ENCODE measurements at places on chromosomes 2 and 18.
A peak's percentile ranks its signal among the peaks of the same experiment; 100 is the strongest.

- DNase-seq: no peak
These were observed 109.4 kb downstream of the TNS1 start for GRCh38 chr2:217893440-217893839.

DNA sequence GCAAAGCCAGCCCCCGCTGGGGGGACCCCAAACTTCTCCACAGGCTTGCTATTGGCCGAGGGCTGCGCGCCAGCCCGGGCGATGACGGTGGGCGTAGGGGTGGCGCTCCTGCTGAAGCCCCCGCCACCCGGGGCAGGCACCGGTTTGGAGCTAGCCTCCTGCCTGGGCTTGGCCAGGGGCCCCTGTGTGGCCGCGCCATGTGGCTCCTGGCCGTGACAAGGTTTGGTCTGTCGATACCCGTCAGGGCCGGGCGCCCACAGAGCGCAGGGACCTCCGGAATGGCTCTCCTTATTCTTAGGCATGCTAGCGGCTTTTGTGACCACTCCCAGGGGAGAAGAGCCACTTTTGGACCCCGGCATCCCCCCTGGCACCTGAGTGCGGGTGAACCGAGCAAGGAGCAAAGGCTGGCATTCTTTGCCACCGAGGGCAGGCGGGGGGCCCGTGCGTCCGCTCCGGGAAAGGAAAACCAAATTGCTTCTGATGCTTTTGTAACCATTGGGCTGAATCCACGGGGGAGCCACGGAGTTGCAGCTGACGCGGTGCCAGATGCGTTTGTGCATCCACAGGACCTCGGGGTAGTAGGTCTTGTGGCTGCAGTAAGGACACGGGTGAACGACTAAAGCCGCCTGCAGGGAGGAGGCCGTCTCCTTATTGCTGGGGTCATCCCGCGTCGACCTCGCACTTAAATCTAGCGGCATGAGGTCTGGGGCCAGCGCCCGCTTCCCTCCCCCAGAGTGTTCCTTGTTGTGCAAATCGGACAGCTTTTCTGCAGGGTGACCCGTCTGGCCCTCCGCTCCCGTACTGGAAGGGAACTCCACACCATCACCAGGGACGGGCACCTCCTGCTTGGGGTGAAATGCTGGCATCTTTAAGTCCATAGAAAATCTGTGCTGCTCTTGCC, 115.6 kb downstream of the ZNF516 start:
- no peak for DNase-seq

GRCh38 chr2:118774458-118775133, 72.9 kb downstream of the EN1 start:
- peak; percentile 79 for DNase-seq

GRCh38 chr2:102425441-102426132, 2.6 kb downstream of the IL18RAP start:
- DNase-seq: no peak

DNA sequence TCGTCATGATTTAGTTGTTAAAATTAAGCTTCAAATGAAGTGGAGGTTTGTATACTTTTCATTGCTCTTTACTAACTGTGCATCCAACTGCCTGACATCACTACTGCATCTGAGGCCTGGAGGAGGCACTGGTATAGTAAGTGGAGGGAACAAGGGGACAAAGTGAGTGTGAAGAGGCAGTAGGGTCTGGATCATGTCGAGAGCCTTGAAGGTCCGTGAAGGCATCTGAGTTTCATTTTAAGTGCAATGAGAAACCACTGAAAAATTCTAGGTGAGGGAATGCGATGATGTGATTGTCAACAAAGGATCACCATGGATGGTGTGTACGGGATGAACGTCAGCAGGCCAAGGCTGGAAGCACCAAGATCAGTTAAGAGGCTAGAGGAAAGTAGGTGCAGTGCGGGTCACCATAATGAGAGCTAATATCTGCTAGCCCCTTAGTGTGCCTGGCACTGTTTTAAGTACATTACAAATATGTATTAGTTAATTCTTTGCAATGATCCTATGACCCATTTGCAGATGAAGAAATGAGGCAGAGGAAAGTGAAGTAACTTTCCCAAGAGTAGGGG, 96.1 kb downstream of the CABYR start:
- DNase-seq: no peak

DNA sequence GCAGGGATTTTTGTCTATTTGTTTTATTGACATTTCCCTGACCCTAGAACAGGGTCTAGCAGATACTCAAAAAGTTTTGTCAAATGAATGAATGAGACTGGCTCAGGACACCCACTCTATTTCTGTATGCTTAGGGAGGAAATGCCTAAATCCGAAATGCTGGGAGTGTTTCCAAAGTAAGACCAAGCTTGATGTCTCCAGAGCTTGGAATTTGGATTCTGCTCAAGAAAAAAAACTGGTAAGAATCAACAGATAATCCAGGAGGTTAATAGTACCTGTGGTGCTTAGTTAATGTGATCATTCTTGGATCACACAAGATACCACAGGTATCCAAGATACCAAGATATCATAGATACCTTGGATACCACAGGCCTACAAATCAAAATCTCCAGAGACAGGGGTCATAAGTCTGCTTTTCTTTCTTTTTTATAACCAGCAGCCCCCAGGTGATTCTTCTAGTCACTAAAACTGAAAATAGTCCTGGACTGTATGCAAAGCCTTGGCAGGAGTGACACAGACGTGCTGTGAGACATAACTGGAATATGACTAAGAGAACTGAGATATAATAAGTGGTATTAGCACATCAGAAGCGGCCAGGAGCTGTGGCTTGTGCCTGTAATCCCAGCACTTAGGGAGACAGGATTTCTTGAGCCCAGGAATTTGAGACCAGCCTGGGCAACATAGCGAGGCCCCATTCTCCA, 39.9 kb upstream of the SP3 start:
- DNase-seq: no peak

- DNase-seq: no peak
These were observed 68.2 kb downstream of the CALCRL start for GRCh38 chr2:187379869-187380268.

DNA sequence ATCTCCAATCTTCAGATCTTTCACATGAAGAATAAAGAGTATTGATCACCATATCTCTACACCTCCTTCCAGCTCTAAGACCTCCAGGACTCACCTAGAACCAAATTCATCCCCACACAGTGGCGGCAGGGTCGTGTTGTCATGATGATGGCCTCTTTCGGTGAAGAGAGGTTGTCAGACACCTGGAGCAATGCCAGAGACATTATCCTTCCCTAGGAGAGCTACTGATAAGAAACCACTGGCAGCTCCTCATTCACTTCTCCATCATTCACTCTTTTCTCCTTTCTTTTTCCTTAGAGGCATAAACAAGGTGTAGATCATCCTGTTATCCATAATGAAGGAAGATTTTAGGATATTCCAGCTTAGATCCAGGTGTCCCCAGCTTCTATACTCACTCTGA, 197.9 kb upstream of the TNP1 start:
- DNase-seq: no peak

DNA sequence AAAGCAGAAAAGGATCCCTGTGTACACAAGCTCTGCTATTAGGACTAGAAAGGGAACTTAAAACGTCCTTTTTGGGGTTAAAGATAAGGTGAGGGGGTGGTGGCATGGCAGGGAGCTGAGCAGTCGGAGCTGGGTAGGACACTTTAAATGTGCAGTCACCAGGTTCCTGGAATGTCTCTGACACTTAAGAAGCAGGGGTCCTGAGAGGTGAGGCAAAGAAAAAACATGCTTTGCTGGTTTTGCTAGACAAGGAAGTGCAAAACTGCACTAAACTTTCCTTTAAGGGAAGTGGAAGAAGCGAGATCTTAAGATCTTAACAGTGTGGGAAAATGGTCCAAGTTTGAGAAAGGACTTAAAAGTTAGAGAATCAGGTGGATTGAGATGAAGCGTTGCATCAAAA, 99.5 kb upstream of the MAP3K20 start:
- no peak for DNase-seq

GRCh38 chr2:52976143-52976949, 791.3 kb upstream of the CHAC2 start:
- no peak for DNase-seq

GRCh38 chr18:51074605-51075004, 44.6 kb downstream of the SMAD4 start:
- DNase-seq: no peak

GRCh38 chr2:67466734-67467133, 69.6 kb downstream of the ETAA1 start:
- DNase-seq: no peak

GRCh38 chr2:44967056-44967455, 25.6 kb downstream of the SIX3 start:
- DNase-seq: no peak

DNA sequence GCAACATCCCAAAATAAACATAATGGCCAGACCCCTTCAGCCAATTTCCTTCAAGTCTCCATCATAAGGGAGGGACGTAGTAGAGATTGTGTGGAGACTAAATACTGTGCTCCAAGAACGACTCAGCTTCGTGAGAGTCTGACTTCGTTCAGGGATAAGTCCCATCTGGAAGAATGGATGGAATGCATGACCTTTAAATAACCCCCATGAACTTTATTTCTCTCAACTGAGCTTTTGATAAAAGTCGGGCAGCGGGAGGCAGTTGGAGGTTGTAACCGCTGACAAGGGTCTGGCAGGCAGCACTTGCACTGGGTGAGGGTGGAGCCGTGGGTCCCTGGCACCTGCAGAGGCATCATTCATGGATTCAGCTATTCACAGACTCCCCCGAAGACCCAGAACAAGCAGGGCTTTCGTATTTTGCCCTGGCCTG, 115.9 kb downstream of the ZFP36L2 start:
- no peak for DNase-seq

DNA sequence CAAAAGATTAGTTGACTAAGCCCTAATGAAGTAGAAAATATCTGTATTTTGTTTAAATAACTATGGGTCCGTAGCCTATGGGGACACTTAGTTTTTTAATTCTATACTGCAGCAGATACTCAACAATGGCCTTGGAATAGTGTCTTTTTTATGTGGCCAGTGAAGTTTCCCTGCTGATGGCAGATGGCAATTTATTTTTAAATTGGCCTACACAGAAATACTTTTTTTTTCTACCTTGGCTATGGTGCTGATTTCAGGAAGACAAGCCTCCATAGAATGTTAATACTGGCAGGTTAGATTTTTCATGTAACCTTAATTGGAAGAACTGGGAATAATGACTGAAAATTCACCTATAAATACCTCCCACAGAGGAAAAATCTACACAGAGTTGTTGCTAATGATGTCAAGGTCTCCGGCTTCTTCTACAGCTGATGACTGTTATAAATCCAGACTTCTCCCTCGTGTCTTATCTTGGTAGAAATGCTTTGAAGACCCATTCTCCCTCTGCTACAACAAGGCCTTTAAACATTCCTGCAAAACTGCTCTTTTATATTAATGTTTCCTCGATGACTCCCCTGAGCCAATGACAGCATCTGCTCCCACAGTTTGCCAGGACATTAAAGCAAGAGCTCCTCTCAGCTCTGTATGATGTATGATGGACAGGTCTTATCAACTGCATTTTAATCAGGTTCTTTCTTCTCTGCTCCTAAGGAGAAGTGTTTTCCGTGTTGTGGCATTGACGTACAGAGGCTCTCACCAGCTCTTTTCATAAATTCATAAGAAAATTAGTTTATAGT, 29.1 kb upstream of the FAM98A start:
- no peak for DNase-seq

- DNase-seq: no peak
These were observed 345.5 kb downstream of the RNF144A start for GRCh38 chr2:7262727-7263126.

DNA sequence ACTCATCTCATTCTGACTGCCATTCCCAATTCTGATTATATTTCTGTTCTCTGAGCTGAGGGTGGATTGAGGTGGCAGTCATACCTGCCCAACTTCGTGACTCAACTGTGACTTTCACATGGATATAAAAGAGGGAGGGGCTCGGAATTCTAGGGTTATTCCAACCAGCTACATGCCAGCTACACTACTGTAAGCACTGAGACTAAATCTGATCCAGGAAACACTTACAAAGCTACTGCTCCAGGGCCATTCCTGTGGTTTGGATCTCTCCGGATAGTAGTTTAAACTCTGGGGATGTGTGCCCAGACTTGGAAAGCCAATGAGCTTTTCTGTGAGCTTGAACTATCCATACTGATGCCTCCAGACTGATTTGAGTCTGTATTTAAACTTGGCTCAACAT, 7.9 kb downstream of the MAP2 start:
- no peak for DNase-seq

- no peak for DNase-seq
These were observed 1602.7 kb upstream of the SLC39A10 start for GRCh38 chr2:194054313-194054712.

- no peak for DNase-seq
These were observed 195.9 kb downstream of the TFCP2L1 start for GRCh38 chr2:121089166-121089510.

GRCh38 chr2:174585146-174585545, 12.5 kb downstream of the WIPF1 start:
- no peak for DNase-seq

DNA sequence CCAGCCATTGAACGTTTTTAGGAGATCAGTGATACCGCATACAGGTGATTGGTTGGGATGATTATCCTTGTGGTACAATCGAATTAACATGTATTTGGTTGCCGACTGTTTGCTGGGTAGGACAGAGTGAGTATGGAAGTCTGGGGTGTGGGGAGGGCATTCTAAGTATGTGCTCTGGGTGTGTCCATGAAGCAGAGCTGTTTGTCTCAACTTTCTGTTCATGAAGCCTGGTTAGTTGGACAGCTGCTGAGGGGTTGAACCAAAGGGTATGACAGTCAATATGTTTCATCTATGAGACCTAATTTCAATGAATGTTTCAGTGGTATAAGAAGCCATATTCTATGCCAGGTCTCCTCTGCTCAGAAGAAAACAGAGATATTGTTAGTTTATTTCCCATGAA, 21.9 kb upstream of the SPTBN1 start:
- DNase-seq: no peak

- DNase-seq: peak; percentile 88
These were observed at the start of gene CAD for GRCh38 chr2:27217173-27218121. Gene CAD (plus strand): TSS chr2:27217369. CDS start chr2:27217552, 183 bp downstream.

DNA sequence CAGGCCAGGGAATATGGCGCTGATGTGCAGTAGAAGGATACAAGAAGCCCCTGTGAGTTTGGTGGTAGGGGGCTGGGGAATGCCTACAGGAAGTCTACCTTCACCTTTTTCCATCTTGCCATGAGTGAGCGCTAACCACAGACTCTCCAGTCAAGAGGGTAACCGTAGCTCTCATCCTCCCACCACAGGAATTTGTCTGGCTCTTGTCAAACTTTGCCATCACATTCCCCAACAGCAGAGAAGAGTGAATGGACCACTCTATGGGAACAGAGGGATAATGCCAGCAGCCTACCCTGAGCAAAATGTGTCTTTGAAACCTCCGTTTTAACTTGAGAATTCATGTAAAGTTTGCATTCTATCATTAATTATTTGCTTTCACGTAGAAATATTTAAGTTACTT, 168.3 kb downstream of the NRP2 start:
- no peak for DNase-seq

GRCh38 chr2:211800001-211800400, 738.6 kb downstream of the ERBB4 start:
- no peak for DNase-seq

DNA sequence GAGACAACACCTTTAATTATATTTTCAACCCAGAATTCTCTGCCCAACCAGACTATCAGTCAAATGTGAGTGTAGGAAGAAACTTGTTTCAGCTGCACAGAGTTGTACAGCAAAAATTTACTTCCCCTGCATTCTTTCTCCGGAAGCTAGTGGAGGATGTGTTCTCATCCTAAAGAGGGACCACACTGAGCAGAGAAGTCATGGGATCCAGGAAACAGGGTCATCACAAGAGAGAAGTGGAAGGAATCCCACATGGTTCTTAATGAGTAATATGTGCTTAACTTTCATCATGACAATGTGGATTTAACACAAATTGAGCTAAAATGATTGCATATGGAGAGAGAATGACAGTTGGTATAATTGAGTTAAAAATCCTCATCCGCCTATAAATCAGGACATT, 78.2 kb downstream of the INPP4A start:
- no peak for DNase-seq

- no peak for DNase-seq
These were observed 857 bp downstream of the DYM start for GRCh38 chr18:49459404-49460171.

Data from right forelimb (tissue), 1 donor.